ENCODE measurements at places on chromosomes 7 and 10.
A peak's percentile ranks its signal among the peaks of the same experiment; 100 is the strongest.

DNA sequence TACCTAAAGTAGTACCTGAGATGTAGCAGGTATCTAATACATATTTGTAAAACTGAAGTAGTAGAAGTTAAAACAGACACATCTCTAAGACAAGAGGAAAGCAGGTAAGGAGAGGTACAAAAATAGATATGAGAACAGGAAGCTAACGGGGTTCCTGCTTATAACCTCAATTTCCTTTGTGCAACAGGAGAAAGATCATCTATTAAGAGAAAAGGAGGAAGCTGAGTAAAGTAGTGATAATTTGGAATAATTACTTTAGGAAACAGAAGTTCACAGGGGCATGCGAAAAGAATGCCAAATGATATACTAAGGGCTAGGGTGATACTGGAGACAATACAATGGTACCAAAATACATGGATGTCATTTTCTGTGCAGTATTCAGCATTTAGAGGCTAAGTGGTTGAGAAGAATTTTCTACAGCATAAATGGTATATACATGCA is 108.7 kb downstream of the NRBF2 start:
- DNase-seq: no peak

GRCh38 chr10:47207281-47207615 is 92.7 kb upstream of the GDF10 start:
- DNase-seq: no peak

DNA sequence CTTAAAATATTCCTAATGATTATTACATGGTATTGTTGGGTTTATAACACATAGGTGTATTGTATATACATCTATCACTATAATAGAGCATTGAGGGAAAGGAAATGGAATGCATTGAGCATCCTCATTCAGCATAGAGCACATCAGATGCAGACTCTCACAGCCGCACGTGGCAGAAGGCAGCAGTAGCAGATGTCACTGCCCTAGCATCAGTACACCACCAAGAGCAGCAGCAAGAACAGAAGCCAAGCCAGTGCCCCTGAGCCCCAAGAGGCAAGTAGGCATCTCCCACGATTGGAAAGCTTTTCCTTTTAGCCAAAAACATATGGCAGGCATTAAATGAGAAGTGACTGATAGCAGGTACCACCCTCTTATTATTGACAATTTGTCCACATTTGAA is 510.0 kb downstream of the TNS3 start:
- DNase-seq: no peak

DNA sequence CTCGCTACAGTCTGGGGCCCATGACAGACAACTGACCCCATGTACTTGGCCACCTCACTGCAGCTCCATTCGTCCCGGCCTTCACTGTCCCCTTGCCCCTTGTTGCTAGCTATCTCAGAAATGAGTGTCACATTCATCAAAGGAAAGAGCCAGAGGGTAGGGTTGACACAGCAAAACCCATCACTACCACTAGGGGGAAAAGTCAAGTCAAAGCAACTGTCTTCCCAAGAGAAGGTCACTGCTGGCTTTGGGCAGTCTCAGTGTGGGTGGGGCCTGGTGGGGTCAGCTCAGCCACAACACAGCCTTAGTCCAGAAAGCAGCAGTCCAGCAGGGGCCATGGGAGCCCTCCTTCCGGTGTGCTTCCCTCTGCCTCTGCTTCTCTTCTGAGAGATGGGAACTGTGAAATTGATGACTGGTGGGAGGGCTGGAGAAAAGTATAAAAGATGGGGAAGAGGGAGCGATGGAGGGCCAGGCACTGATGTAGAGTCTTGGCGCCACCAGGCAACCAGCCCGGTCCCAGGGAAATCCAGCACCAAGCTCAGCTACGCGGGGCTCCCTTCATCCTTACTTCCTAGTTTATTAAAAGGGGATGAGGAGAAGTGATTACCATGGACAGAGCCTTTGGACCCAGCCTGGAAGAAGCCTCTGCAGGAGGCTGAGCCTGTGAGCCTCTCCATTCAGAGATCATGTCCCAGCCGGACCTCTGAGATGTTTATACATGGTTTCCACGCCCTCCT is 58.0 kb downstream of the PLXNA4 start:
- DNase-seq: peak; percentile 21

DNA sequence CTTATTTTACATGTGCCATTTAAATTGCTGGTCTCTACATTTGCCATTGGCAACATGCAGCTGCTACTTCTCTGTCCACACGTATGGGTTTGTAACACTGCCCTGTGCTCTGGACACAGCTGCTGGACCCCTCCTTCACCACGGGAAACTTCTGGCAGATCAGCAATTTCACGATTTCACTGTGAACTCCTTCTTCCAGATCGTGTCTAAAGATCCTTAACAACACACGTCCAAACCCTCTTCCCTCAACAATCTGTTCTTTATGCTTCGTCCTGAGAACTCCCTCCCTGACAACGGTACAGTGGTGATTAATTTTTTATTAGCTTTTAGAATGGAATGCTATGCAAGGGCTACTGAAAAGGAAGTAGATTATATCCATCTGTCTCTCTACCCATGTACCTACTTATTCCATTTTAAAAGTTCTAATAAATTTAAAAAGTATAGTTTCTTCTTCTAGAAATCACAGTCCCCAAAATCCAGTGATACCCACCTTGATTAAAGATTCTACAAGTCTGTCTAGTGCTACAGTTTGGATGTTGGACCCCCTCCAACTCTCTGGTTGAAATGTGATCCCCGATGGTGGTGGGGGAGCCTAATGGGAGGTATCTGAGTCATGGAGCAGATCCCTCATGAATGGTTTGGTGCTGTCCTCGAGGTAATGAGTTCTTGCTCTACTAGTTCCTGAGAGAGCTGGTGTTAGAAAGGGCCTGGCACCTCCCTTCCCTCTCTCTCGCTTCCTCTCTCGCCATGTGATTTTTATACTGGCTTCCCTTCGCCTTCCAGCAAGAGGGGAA is 81.0 kb downstream of the KIAA1549 start:
- DNase-seq: no peak

GRCh38 chr7:39621784-39622411 is 1.5 kb upstream of the RALA start:
- DNase-seq: peak; percentile 51

DNA sequence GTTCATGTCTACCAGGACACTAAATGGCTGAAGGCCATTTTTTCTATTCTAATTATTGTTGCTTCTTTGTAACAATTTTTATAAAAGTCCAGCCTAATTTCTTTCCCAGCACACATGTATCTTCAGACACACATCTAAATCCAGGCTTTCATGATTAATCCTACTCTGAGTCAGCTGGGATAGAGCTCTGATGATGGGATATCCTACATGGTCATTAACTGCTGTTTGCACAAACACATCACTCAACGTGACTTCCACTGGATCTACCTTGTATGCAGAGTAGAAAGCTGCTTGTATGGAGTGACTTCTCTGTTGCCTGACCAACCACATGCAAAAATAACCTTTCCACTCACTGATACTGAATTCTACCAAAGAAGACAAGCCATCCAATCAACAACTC is 260.9 kb downstream of the AHR start:
- no peak for DNase-seq
